ENCODE measurements at places on chromosomes 1 and 21.
A peak's percentile ranks its signal among the peaks of the same experiment; 100 is the strongest.

DNA sequence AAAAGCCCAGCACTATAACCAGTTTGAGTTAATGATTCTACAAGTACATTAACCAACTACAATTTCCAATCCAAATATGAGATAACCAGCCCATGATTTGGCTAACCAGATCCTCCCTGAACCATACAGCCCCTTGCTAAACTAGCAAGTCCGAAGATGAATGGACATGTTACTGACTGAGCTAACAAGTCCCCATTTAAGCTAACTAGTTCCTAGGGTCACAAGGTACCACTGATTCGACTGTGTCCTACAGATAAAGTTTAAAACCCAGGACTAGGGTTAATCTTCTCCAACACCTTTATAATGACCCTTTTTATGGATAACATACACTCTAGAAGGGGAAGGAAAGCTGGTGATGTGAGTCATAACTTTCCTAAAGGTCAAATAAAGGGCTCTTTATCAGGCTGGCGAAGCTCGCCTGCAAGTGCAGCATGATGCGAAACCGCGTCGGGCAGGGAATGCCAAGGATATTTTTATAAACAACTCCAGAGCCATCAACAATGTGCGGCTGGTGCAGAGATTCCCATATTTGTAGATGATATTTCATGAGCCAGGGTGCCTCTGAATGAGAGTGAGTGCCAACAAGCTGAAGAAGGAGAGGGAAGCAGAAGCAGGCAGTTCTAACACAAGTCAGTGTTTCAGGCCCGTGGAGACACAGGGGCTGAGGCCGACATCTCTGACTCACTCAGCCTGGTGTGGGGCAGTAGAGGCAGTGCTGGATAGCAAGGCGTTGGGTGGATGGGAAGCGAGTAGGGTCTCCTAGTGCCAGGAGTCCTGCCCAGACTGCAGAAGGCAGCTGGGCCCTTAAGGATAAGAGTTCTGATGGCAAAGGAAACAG is 75.6 kb upstream of the ROR1 start:
- DNase-seq: no peak

DNA sequence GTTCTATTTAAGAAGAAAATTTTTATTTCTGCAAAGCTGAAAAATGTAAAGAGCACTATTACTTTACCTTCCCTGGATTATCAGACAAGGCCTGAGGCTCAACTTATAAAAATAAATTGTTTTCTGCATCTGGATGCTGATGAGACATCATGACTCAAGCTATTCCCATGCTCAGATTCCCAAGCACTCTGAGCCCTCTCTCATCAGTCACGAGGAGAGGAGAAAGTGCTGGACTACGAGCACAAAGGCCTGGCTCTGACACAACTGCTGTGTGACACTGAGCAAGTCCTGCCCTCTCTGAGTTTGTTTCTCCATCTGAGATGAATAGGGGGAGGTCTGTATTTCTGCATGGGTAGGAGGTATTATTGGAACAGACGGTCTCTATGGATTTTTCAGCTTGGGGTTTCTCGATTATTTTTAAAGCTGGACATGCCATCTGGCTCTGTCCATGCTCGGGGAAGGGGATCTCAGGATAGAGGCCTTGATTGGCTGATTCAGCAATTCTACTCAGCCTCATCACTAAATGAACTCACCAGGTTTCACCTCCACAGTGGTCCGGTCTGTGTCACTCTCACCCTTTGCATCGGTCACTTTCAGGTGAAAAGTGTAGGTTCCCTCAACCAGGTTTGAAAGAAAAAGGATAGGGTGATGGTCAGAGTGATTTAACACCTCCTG is 107.7 kb downstream of the KIAA0319L start:
- no peak for DNase-seq

- DNase-seq: peak; percentile 57
These were observed 363.0 kb downstream of the SETD4 start for GRCh38 chr21:35697321-35697808.

DNA sequence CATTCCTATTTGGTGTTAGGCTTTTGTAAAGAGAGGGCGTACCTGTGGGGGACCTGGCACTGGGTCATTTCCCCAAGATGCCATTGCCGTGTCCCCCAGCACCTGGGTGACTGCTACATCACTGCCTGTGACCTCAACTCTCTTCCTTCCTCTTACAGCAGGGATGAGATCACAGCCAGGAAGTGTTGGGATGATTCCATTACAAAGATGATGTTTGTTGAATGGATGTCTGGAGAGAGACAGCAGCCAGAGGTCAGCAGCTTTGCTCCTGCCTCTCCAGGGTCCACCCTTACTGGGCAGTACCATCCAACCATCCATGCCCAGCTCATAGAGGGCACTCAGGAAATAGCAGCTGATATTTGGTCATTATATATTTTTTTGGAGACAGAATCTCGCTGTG is 35.1 kb downstream of the TMEM51 start:
- no peak for DNase-seq

DNA sequence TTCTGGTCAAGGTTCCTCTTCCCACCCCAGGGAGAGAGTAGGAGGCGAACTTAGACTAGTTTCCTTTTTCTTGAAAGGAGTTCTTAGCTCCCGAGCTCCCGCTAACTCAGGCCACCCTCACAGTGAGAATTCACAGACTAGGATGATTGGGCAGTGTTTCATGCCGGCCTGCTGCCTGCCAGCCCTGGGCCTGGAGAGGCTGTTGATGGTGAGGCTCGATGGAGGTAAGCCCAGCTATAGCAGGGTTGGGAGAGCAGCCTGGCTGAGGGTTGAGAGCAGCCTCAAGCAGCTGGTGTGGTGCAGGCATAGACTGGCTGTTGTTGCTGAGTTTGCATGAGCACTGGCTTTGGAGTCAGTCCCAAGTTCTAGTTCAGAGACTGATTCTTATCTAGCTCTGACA is 274.4 kb downstream of the MATN1 start:
- no peak for DNase-seq

- DNase-seq: no peak
These were observed 19.4 kb downstream of the FYB2 start for GRCh38 chr1:56799605-56800400.

DNA sequence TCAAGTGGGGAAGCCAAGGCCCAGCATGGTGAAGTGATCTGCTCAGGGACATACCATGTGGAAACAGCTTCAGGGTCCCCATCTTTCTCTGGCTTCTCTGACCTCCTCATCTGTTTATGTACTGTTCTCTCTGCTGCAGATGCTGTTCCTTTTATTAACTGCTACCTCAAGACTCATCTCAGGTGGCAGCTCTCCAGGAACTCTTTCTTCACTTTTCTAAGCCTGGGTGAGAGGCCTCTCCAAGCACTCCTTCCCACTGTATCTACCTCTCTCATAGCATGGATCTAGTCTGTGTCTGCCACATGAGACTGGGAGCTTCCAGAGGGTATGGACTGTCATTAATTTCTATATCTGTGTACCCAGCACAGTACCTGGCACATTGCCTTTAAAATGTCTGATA is 73.4 kb upstream of the PPM1J start:
- DNase-seq: no peak

DNA sequence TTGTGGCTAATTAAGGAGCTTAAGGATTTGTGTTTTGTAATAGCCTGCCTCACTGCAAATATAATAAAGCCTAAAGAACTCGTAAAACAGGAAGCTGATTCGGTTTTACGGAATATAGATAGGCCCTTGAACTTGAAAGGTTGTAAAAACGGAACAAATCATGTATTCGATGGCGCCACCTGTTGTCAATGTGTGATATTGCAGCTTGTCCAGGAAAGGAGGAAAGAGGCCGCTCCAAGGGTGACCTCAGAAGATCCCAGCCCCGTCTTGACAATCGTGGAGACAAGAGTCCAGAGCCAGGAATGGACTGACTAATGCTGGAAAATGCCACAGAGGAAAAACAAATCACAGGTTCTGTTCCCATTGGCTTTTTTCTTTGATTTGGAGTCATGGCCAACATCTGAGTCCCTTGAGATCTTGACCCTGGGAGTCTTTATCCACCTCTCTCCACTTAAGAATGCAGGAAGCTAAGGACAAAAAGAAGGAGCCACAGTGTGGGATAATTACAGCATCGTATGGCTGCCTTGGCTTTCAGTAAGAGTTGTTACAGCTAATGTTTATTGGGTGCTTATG is 7.0 kb upstream of the IGSF21 start:
- DNase-seq: peak; percentile 50

All from GM12865 (cell line).